ENCODE measurements at places on chromosomes 12 and 14. TPM values are rescaled to one million over a fixed set of nuclear protein-coding genes. Genes with fewer than 3 reads are reported as not detected.

KRT78 gene
- not detected for total RNA-seq

LRCOL1 gene
- total RNA-seq = not detected

LGMN gene
- total RNA-seq = 7.0 TPM

CMA1 gene
- total RNA-seq = not detected

TSPAN8 gene
- not detected for total RNA-seq

LRRK2 gene
- 0.31 TPM for total RNA-seq

TAS2R8 gene
- not detected for total RNA-seq

TPH2 gene
- not detected for total RNA-seq

C12orf50 gene
- total RNA-seq = not detected

KCNC2 gene
- total RNA-seq = not detected

All from CD8-positive, alpha-beta memory T cell (primary cell).